ENCODE measurements at places on chromosomes 6 and 20.

DNA sequence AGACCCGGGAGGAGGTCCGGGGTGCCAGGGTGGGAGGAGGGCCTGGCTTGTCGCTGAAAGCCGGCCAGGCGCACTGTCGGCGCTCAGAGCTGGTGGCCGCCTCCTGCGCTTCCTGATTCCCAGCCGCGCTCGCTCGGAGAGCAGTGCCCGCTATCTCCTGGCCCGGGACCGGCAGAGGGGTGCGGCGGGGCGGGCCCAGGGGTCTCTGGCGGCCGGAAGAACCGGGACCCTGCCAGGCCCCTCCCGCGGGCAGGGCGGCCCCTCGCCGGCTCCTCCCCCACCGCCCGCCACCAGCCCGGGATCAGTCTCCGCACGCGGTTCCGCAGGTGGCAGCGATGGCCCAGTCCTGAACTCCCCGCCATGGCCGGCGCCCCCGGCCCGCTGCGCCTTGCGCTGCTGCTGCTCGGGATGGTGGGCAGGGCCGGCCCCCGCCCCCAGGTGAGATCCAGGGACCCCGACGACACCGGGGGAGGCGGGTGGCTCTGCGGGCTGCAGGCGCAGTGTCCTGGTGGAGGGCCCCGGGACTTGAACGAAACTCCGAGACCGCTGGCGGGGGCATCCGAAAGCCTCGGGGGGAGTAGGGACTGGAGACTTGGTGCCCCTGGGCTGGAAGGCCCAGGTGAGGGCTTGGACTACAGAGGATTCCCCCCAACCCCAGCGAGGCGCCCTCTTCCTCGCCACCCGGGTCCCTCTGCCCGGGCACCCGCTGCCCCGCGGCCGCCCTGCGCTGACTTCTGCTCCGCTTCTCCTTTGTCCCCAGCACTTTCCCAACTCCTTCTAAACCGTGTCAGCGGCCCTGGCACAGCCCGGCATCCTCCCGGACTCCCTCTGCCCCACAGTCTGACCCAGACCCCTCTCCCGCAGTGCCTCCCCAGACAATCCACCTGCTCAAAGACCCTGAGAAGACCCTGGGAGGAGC lies at the start of gene GLP1R:
TSS of gene GLP1R (plus strand) at position 301 of the 919 bp plus-strand sequence. CDS start at position 361, 60 bp downstream.
- no peak for DNase-seq

- DNase-seq = no peak
These were observed 169.0 kb downstream of the BACH2 start for GRCh38 chr6:90127595-90127994.

DNA sequence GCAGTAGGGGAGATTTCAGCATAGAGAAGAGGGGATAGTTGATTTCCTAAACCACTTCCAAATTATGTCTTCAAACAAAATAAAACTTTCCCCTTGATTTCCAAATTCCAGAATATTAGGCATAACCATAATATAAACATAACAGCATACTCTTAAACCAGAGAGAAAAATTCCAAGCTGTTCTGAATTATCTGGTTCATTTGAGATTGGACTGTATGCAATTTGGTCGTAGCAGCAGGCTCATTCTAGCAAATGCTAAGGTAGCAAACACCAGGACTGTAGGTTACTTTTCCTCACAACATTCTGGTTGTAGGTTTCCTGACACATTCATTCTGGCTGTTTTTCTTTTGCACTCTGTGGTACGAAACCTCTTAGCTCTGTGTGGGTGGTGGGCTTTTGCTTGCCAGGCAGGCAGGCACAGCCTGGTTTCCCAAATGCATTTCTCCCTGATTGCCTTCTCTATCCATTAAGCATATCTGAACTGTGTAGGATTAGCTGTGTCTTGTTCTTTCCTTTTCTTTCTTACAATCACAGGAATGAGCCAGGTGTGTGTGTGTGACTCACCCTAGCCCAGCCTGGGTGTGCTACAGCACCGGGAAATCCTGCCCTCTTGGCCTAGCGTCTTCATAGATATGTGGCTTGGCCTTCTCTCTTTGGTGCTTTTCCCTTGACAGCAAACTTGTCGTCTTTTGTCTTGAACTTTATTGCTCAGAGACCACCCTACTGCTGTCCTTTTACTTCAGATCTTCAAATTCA lies 77.1 kb downstream of the JARID2 start:
- DNase-seq = no peak

- DNase-seq = no peak
These were observed 16.9 kb upstream of the CSE1L start for GRCh38 chr20:49029203-49029602.

GRCh38 chr6:155221086-155221485 lies 42.7 kb upstream of the CLDN20 start:
- DNase-seq = no peak

DNA sequence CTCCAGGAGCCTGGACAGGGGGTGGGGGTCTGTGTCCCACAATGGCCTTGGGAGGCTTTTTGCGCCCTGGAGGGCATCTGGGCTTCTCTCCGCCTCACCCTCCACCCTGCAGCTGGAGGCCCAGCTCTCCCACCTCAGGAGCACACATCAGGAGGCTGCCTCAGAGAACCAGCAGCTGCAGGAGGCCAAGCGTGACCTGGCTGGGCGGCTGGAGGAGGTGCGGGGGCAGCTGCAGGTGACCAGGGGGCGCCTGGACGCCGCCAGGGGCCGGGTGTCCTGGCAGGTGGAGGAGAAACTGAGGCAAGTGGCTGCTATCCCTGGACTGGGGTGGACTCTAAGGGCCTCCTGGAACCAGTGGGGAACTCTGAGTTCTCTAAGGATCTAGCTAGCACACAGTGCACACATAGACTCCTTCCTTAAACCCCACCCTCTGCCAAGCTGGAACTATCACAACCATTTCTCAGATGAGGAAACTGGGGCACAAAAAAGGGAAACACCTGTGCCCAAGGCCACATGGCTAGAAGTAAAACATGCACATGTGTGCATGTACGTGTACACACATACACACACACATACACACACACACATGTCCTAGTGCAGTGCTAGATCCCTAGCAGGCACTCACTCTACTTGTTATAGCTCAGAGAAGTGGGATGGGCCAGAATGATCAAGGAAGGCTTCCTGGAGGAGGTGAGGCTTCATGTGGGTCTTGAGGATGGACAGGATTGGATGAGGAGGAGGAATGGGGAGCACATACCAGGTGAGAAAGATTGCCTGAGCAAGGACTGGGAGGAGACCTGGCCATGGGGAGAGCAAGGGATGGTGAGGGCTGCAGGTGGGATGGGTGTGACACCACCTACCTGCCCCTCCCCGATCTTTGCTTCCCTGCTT lies 22.9 kb downstream of the RAB44 start:
- no peak for DNase-seq

DNA sequence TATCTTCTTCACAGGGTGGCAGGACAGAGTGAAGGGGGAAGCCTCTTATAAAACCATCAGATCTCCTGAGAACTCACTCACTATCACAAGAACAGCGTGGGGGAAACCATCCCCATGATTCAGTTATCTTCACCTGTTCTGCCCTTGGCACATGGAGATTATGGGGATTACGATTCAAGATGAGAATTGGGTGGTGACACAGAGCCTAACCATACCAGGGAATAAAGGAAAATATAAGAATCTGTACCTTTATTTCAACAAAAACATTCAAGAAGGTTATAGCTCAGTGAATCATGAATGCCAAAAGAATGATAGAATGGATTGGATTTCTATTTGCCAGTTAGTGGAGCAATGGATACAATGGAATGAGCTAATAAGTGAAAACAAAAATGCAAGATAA lies 214.4 kb downstream of the PTPRK start:
- DNase-seq = no peak
